Activated T-cell treated with anti-CD3 and anti-CD28 coated beads for 24 hours (primary cell): ENCODE measurements at places on chromosomes 1 and 21.

DNA sequence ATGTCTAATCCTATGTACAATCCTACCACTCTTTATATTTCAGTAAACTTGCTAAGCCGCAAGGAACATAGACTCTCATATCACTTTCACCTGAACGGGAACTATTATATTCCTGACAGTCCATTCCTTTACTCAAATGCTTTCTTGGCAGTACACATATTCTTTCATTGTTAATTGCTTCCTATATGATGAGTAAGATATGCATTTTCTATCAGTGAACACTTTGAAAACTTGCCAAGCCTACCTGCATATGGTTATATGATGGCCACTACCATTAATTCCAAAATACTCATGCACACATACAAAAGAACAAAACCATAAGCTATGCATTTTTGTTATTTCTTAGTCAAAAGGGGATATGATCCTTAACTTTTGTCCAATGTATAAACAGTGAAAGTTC is 341.5 kb downstream of the VAV3 start:
- DNase-seq: no peak

GRCh38 chr1:27559466-27560030 is 44.4 kb downstream of the AHDC1 start:
- no peak for DNase-seq

DNA sequence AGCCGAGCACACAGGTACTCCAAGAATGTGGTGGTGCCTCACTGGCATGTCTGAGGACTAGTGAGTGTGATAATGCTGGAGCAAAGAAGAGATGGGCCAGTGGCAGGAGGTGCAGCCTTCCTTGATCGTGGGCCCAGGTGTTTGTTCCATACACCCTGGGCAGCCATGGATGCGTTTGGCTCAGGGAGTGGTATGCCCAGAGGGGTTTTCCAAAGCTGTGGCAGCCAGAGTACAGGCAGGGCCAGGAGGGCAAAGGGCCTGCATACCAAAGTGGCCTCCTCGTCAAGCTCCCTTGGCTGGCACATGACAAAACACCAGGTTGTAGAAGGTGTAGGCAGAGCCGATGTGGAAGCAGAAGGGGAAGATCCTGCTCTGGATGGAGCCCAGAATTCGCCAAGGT is 19.0 kb downstream of the PARS2 start:
- no peak for DNase-seq

GRCh38 chr1:230971771-230972170 is 6.9 kb downstream of the TTC13 start:
- DNase-seq: no peak

GRCh38 chr1:52057255-52057654 is 1.2 kb downstream of the BTF3L4 start:
- no peak for DNase-seq

DNA sequence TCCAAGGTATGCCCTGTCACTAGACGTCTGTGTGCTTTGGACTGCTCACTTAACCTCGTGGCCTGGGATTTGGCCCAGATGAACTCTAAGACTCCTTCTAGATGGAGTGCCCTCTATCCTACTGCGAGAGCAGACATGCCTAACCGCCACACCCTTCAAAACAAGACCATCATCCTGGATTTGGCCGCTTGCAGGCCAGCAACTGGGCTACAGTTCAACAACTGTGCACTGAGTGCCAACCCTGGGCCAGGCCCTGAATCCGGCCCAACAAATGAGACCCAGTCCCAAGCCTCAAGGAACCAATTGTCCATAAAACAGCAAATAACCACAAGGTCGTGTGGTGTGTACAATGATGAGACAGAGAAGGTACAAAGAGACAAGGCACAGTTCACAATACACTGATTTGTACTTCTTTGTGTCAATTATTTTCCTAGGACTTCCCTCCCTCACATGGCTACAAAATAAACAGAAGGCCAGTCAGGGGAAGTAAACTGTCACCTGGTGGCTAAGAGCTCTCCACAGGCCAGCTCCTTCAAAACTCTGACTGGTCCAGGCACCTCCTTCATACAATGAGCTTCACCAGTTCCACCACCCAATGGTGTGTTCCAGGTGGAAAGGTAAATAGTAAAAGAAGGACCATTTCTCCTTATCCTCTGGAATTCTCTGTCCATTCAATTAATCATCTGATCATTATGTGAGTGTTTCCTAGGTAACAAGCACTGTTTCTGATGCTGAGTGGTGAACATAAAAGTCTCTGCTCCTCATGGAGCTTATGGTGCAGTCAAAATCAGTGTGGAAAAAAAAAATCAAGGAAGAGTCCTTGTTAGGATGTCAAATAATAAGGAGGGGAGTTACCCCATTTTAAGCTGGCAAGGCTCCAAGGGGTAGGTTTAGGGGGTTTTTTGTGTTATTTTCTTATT is 60.4 kb downstream of the CAPZB start:
- no peak for DNase-seq

GRCh38 chr1:235045921-235046601 is 82.6 kb downstream of the TOMM20 start:
- no peak for DNase-seq

GRCh38 chr1:30190511-30191153 is 532.8 kb downstream of the MATN1 start:
- no peak for DNase-seq
